ENCODE measurements at places on chromosomes 6 and 20.

- DNase-seq: no peak
Measured at GRCh38 chr20:62923669-62924441, 2.5 kb downstream of the DIDO1 start.

DNA sequence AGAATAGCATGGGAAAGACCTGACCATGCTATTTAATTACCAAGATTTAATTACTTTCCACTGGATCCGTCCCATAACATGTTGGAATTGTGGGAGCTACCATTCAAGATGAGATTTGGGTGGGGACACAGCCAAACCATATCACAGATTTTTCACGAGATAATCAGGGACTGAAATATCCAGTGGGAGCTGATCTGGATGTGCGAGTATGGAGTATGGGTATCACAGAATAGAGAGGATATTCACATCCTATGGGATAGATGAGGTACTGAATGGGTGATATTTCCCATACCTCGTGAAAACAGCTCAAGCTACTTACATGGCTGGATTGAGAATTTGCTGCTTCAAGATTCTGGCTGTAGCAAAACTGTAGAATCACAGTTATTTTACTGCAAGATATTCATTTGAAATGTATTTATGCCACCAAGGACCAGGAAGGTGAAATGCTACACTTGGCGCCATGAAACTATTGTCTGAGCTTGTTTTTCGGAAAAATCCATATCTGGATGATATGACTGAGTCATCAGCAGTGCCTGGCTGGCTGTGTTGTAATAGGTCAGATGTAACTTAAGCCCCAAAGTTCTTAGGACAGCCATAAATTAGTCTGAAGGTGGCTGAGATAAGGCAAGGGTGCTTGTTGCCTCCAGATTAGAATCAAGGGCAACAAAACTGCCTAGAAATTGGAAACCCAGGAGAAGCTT, 29.8 kb downstream of the KCNS1 start:
- DNase-seq: no peak

DNA sequence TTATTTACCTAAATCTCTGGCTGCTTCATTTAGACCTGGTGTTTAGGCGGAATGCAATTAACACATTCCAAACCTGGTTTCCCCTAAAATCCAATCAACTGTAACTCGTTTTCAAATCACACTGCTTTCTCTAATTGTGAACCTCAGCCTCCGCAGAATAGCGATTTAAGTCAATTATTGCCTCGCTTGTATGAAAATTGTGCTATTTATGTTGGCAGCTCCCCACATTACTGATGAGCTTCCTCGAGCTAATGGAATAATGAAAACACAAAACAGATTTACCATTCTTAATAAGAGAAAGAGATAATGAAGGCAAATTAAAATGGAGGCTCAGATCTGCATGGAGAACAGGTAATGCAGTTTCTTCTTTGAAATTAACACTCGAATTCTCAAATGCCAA, 67.9 kb downstream of the SLC2A10 start:
- DNase-seq: no peak

DNA sequence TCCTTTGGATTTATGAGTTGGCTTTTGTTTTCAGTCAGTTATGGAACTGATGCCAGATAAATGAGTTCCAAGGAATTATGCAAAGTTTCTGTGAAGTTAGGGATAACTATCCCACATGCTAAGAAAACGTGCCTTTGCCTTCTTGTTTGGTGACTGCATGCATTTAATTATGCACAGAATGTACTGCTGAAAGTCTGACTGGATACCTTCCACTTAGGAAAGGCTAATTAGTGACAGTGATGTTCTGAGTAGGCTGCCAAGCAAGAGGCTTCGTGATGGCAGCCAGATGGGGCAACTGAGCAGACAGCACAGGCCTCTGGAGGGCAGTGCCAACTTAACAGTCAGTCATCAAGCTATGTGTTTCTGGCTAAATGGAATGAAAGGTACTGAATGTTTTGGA, 289.9 kb downstream of the CD109 start:
- DNase-seq: no peak

- no peak for DNase-seq
Measured at GRCh38 chr20:39318911-39319310, 356.8 kb downstream of the DHX35 start.

GRCh38 chr6:107697682-107698081, 126.4 kb downstream of the SCML4 start:
- no peak for DNase-seq

GRCh38 chr6:53770780-53771249, 24.0 kb upstream of the LRRC1 start:
- no peak for DNase-seq

DNA sequence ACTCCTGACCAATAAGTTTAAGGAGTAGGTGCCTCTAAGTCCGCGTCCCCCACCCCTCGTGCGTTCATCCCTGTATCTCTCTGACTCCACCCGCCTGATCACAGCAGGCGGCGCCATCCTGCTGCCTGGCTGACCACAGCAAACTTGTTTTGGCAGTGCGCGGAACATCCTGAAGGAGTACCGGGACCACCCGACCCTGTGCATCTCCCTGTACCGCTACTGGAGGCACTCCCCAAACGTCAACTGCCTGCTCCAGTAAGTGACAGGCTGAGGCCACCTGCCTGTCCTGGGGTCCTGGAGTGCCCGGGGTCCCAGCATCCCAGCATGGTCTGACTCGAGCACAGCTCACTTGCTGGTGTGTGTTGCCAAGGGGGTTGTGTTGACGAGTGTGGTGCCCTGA, 19.0 kb downstream of the PNLDC1 start:
- DNase-seq: no peak

GRCh38 chr6:170012037-170012330, 260.6 kb downstream of the ERMARD start:
- DNase-seq: no peak

DNA sequence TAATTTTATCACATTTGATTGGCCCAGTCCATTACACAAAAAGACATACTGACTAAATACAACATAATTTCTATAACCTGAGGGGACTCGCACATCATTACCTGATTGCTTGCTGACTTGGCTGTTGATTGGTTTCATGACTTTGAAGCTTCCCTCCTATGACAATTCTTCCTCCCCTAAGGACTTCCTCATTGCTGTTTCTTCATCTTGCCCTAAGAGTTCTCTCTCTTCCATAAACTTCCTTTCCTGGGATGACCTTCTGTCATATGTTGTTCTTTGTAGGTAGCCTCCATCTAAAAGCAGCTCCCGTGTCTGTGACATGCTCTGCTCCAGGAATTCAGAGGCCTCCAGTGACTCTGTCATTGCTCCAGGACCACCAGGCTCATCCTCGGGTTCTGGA, 22.6 kb downstream of the RSPH3 start:
- no peak for DNase-seq

DNA sequence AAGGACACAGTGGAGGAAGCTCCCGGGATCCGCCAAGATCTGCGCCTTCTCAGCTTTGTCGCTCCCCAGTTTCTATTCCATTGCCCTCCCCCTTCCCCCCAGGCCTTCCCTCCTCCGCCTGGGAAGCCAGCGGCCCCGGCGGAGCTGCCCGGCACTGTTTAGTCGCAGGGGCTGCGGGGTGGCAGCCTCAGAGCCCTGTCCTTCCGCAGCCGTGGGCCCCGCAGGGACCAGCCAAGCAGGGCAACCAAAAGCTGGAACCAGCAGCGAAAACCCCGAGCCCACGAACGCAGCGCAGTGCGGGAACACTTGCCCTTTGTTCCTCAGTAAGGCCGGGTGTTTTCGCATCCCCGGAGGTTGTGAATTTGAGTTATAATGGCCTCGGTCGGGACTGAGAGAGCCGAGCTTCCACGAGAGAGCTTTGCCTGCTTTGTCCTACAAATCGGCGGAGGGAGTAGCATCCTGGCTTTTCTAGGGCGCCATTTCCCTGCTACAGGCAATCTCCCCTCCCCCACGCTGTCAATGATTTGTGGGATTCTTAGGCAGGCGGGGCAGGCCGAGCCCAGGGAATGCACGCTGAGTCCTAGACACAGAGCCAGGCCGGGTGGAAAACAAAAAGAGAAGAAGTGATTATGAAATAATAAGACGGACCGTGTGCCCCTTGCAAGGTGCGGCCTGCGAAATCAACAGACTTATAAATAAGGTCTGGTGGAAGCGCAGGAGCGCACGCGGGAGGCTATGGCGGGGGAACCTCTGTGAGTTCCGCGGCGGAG, 4.0 kb upstream of the TUBB2B start:
- DNase-seq: no peak

- no peak for DNase-seq
Measured at GRCh38 chr6:48141975-48142374, 31.0 kb upstream of the PTCHD4 start.

GRCh38 chr6:132512638-132513632, at the start of gene STX7:
Gene STX7, minus strand, starts transcription at chr6:132513116. Its CDS starts 9,586 bp downstream, at chr6:132503530.
- peak; percentile 64 for DNase-seq

GRCh38 chr6:47335466-47335865, 25.8 kb upstream of the TNFRSF21 start:
- no peak for DNase-seq

DNA sequence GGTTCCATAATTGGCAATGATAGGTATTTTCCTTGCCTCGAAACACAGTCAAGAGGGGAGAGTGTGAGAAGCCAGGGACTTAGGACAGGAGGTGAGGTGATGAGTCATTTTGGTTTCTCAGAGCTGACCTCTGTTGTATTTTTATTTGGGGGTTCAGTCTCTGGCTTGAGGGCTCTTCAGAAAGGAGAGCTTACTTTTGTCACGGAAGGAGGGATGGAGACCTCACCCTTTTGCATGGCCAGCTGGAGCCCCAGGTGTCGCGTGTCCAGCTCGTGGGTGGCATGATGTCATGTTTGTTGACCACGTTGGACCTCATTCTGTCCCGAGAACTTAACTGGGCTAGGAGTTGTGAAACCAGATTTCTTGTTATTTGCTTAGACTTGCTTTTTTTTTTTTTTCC, 293.9 kb downstream of the QKI start:
- DNase-seq: no peak

GRCh38 chr20:51050531-51051075, 27.7 kb upstream of the KCNG1 start:
- no peak for DNase-seq

DNA sequence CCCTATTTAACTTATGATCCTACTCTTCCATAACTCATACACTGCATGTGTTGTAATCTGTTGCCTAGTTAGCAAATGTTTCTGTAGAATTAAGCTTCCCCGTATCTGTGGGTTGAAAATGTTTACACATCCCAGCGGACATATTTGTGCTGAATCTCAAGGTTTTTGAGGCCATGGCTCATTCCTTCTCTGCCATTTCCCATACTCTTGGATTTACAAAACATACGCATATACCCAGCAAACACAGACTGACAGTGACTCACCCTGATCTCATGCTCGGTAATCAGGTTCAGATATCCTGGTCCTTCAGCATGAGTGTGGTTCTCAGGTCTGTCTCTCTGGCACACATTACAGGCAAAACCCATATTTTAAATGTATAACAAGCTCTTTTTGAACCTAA, 58.7 kb downstream of the AGPAT4 start:
- DNase-seq: no peak

GRCh38 chr6:25012657-25013056, 76.9 kb upstream of the RIPOR2 start:
- DNase-seq: no peak

- no peak for DNase-seq
Measured at GRCh38 chr6:113763876-113764275, 93.3 kb upstream of the MARCKS start.

DNA sequence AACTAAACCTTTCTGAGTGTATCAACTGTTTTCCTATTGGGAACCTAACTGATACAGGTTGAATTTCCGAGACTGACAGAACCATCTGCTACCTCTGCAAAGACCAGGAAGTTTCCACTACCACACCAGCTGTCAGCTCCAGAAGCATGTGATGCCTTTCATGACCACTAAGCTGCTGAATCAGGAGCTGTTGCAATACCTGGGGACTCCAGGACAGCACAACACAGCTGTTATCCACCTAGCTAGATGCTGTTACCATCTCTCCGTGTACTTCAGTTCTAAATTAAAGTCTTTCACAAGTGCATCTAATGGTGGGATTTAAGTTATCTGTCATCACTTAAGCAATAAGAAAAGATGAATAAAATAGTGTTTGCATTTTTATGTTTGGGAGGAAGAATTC, 158.2 kb upstream of the IMPG1 start:
- DNase-seq: no peak

DNA sequence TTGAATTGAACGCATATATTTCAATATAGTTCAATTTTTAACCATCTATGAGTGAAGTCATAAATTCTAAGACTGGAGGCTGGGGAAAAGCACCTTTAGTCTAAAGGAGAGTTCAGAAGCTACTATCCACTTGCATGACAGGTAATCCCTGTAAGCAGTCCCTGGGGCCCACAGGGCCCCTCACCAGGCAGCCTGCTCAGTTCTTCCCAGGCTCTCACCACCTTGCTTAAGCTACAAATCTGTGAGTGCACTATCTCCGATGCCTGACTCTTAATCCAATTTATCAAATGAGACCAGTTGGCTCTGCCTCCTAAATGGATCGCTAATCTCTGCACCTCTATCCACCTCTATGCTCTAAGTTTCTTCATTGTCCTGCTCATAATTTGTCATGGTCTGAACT, 413.8 kb downstream of the PTPRT start:
- no peak for DNase-seq

- DNase-seq: no peak
Measured at GRCh38 chr20:46646659-46647380, 4.4 kb downstream of the SLC13A3 start.
